ENCODE measurements at places on chromosomes 6 and 20. TPM values are rescaled to one million over a fixed set of nuclear protein-coding genes. Genes with fewer than 3 reads are reported as not detected.
A peak's percentile ranks its signal among the peaks of the same experiment; 100 is the strongest.

IYD gene
- 0.03 TPM for total RNA-seq

HMGN4 gene
- total RNA-seq: 60.5 TPM

ZBTB9 gene
- 17.6 TPM for total RNA-seq

ETV7 gene
- total RNA-seq: 2.0 TPM

SCUBE3 gene
- total RNA-seq: 1.6 TPM

C6orf15 gene
- not detected for total RNA-seq

HS3ST5 gene
- total RNA-seq: 0.05 TPM

GRCh38 chr6:48714699-48715098, 603.7 kb upstream of the PTCHD4 start:
- H3K27me3 ChIP-seq: no peaks in the 10 kb centered on the region
- H3K27ac ChIP-seq: no peak overlapping the region
- H3K36me3 ChIP-seq: no peaks in the 10 kb centered on the region
- DNase-seq: no peak

- H3K27me3 ChIP-seq: no peaks in the 10 kb centered on the region
- DNase-seq: no peak
- no peaks in the 10 kb centered on the region for H3K4me1 ChIP-seq
- H3K4me3 ChIP-seq: no peak overlapping the region
- no peaks in the 10 kb centered on the region for H3K36me3 ChIP-seq
These were observed 167.8 kb downstream of the JARID2 start for GRCh38 chr6:15413466-15414234.

- H3K27me3 ChIP-seq: no peaks in the 10 kb centered on the region
- H3K36me3 ChIP-seq: no peaks in the 10 kb centered on the region
- no peak for DNase-seq
- H3K4me1 ChIP-seq: no peaks in the 10 kb centered on the region
These were observed 80.0 kb downstream of the SAMD5 start for GRCh38 chr6:147588469-147588868.

DNA sequence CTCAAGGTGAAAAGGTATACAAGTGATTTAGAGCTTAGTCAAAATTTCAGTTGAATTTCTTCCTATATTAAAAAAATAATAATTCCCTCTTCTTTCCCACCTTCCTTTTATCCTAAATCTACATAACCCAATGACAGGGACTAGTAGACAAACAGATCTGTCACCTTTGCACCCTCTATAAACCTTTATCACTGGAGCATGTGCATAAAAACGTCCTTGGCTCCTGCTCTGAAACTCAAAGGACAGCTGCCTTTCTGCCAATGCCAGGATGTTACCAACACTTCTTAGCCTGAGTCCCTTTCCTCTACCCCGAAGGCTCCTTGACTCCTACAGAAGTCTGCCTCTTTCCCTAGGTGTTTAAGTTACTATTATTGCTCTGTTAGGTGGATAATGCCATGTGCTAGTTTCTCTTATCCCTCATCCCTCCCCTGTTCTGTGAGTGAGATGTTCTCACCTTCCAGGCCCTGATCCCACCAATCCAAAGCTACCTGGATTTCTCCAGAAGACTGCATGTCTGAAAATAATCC, 4.3 kb downstream of the CLVS2 start:
- peaks cover 7% of the 10 kb centered on the region for H3K27me3 ChIP-seq
- no peak overlapping the region for H3K27ac ChIP-seq
- H3K36me3 ChIP-seq: no peaks in the 10 kb centered on the region
- no peak overlapping the region for H3K4me3 ChIP-seq
- no peaks in the 10 kb centered on the region for H3K4me1 ChIP-seq

GRCh38 chr6:117309611-117310010, 44.3 kb downstream of the VGLL2 start:
- H3K27me3 ChIP-seq: 0 out of 2 replicates have a peak, but pooled peaks cover 2% of the 10 kb centered on the region
- H3K4me1 ChIP-seq: no peaks in the 10 kb centered on the region
- H3K36me3 ChIP-seq: no peaks in the 10 kb centered on the region
- H3K27ac ChIP-seq: no peak overlapping the region
- DNase-seq: no peak
- H3K4me3 ChIP-seq: no peak overlapping the region

DNA sequence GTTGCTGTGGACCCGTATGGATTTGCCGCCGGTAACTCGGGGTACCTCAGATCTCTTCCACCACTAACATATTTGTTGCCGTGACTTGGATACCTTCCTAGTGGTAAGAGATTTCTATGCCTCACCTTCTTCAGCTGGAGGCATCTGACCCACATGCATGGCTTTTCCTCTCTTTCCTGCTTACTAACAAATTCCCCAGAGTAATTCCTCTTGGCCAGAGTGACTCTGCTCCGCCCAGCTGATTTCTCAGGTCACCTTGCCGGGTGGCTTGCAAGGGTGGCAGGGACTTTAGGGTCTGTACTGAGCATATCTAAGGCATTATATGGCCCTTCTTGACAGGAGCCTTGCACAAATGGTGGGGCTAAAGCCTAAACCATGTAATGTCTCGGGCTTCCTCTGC, 38.2 kb downstream of the FAM184A start:
- H3K36me3 ChIP-seq: no peaks in the 10 kb centered on the region
- H3K27ac ChIP-seq: no peak overlapping the region
- no peaks in the 10 kb centered on the region for H3K4me1 ChIP-seq
- DNase-seq: no peak

- H3K4me3 ChIP-seq: peak overlapping the region; percentile 2
- H3K36me3 ChIP-seq: no peaks in the 10 kb centered on the region
- H3K27me3 ChIP-seq: no peaks in the 10 kb centered on the region
- DNase-seq: no peak
These were observed 2.8 kb downstream of the RAET1E start for GRCh38 chr6:149895048-149895590.

GRCh38 chr6:26401389-26401986, 587 bp upstream of the BTN3A1 start:
- H3K27ac ChIP-seq: peak overlapping the region; percentile 72
- H3K36me3 ChIP-seq: no peaks in the 10 kb centered on the region
- no peak for DNase-seq
- H3K27me3 ChIP-seq: no peaks in the 10 kb centered on the region
- no peaks in the 10 kb centered on the region for H3K4me1 ChIP-seq

DNA sequence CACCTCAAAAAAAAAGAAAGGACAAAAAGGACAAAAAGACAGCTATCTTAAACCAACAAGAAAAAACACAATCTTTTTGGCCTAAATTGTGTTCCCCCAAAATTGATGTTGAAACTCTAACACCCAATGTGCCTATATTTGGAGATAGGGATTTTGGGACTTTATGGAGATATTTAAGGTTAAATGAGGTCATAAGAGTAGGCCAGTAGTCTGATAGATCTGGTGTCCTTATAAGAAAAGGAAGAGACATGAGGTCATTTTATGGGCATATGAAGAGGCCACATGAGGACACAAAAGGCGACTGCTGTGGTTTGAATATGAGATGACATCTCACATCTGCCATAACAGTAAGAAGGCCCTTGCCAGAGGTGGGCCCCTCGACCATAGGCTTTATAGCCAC, 49.5 kb downstream of the TRIM38 start:
- no peak overlapping the region for H3K4me3 ChIP-seq
- H3K27ac ChIP-seq: no peak overlapping the region
- no peaks in the 10 kb centered on the region for H3K4me1 ChIP-seq
- H3K36me3 ChIP-seq: no peaks in the 10 kb centered on the region
- H3K27me3 ChIP-seq: no peaks in the 10 kb centered on the region

DNA sequence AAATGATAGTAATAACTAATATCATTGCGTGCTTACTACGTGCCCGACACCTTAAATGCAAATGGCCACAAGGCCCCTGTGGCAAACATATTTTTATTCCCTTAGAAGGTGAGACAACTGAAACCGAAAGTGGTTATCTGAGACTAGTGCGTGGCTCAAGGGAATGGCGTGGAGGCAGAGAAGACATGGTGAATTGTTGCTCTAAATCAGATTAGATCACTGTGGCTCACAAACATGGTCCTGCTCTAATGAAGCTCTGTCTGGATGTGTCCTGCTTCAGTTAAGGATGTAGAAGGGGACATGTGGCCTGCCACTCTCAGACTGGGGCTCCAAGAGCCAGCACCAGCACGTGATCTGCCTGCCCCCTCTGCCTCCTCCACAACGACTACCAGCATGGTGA, 124.2 kb upstream of the GMDS start:
- no peak overlapping the region for H3K27ac ChIP-seq
- no peak overlapping the region for H3K4me3 ChIP-seq
- H3K27me3 ChIP-seq: no peaks in the 10 kb centered on the region

- H3K27me3 ChIP-seq: no peaks in the 10 kb centered on the region
- no peak overlapping the region for H3K27ac ChIP-seq
- H3K4me3 ChIP-seq: no peak overlapping the region
- no peaks in the 10 kb centered on the region for H3K4me1 ChIP-seq
- no peaks in the 10 kb centered on the region for H3K36me3 ChIP-seq
These were observed 120.0 kb upstream of the BCLAF1 start for GRCh38 chr6:136409597-136409996.

- no peak for DNase-seq
- no peak overlapping the region for H3K27ac ChIP-seq
- no peaks in the 10 kb centered on the region for H3K27me3 ChIP-seq
- no peak overlapping the region for H3K4me3 ChIP-seq
These were observed 203.6 kb downstream of the PLCB1 start for GRCh38 chr20:8335495-8336195.

GRCh38 chr6:2061880-2062279, 183.5 kb downstream of the GMDS start:
- no peak overlapping the region for H3K27ac ChIP-seq
- H3K4me1 ChIP-seq: no peaks in the 10 kb centered on the region
- H3K4me3 ChIP-seq: no peak overlapping the region
- no peak for DNase-seq
- H3K36me3 ChIP-seq: no peaks in the 10 kb centered on the region
- H3K27me3 ChIP-seq: no peaks in the 10 kb centered on the region

- no peaks in the 10 kb centered on the region for H3K27me3 ChIP-seq
- no peak overlapping the region for H3K4me3 ChIP-seq
- no peak for DNase-seq
- peaks cover 3% of the 10 kb centered on the region for H3K4me1 ChIP-seq
These were observed 85.5 kb upstream of the C20orf144 start for GRCh38 chr20:33576432-33577125.

GRCh38 chr6:44297063-44298038, 15.8 kb downstream of the AARS2 start:
- peaks cover 8% of the 10 kb centered on the region for H3K4me1 ChIP-seq
- no peak overlapping the region for H3K27ac ChIP-seq
- H3K27me3 ChIP-seq: peaks cover 15% of the 10 kb centered on the region
- peak overlapping the region; percentile 43 for H3K4me3 ChIP-seq

DNA sequence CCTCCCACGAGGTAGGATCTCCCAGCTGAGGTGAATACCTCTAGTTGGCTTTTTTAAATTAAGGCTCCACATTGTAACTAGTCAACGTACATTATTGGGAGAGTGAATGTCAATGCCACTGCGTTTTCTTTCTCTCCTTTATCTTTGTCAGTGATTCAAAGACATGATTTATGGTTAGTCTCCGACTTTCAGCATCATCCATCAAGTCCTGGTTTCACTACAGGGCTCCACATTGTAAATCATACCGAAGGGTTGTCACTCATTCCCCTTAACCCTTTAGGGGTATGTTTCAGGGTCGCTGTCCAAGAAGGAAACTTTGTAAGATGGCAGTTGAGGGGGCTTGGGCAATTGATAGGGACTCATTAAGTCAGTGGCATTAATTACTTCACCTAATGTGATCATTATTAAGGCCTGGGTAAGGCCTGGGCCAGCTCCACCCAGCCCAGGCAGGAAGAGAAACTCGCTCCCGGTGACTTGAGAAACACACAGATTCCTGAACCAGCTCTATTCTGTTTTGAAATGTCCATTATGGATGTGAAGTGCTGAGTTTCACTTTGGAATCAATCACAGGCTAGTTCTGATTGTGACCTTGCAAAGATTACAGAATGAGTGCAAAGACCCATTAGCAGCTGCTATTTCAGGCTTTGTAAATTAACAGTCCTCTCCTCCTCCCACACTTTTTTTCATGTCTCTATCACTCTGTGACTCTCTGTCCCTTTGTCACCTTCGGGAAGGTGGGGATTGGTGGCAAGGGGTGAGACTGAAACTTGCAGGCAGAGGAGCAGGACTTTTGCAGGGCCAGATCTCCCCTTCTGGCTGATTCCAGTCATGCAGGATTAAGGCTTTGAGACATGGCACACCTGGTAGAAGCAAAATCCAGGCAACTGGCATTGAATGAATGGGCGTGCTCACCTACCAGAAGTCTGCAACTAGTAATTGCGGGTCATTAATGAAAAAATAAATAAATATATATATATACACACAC, 222.4 kb downstream of the TSHZ2 start:
- peaks cover 25% of the 10 kb centered on the region for H3K27me3 ChIP-seq
- H3K4me1 ChIP-seq: no peaks in the 10 kb centered on the region
- H3K27ac ChIP-seq: no peak overlapping the region

DNA sequence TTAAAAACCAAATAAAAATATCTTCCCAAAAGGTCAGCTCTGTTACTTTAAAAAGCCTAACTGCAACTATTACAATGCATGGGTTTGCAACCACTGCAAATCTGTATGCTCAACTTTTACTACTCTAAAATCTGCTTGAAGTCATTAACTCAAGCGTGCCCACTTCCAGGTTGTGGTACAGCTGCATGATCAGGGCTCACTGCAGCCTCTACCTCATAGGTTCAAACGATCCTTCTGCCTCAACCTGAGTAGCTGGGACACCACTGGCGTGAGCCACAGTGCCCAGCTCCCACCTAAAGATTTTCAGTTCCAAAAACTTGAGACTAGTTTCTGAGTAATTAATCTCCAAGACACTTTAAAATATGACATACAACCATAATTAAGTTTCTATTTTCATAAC, 8.2 kb downstream of the DIDO1 start:
- H3K27me3 ChIP-seq: no peaks in the 10 kb centered on the region
- no peak overlapping the region for H3K27ac ChIP-seq
- H3K4me3 ChIP-seq: no peak overlapping the region
- H3K36me3 ChIP-seq: no peaks in the 10 kb centered on the region

DNA sequence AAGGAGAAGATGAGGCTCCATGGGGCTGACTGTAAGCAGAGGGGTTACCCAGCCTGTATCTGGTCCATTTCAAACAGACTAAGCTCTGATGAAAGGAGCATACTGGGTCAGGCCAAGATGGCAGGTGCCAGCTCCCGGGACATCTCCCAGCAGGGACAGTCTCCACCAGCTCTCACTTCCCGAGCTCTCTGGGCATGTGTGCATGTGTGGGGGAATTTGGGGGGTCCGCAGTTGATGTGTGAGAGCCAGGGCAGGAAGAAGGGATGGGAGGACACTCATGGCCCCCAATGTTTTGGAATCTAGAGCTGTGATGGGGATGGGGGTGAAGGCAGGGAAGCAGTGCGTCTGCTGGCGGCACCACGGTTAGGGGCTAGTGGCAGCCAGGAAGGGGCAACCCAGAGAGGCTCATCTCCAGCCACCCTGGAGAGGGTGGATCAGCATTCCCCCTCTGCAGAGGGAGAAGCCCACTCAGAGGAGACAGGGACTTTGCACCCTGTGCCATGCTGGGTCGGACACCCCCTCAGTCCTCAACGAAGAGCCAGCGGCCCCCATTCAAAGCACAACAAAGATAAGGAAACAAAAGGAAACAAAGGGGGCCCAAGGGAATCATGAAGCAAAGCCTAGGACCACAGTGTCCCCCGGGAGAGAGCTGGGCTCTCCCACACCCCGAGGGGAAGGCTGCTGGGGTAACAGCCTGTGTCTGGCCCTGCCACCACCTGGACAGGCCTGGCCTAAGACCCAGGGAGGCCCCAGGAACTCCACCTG, 52.4 kb downstream of the DSTN start:
- H3K4me3 ChIP-seq: no peak overlapping the region
- H3K36me3 ChIP-seq: no peaks in the 10 kb centered on the region

Data from Panc1 (cell line).